ENCODE measurements at places on chromosomes 1 and 21.

DNA sequence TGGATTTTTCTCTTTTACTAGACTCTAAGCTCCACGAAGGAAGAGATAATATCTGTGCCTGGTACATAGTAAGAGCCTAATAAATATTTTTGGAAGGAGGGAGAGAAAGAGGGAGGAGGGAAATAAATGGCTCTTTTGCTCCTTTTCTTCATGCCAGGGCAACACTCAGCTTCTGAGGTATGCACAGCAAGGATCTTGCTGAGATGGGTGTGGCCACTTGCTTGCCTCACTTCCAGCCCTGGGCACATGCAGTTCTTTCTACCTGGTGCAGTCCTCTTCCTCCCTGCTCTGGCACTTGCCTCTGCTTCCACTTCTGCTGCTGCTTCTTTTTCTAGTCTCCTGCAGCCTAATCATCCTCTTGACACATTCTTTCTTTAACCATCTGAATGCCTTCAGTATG lies 148.1 kb downstream of the FGGY start:
- DNase-seq, result no peak

DNA sequence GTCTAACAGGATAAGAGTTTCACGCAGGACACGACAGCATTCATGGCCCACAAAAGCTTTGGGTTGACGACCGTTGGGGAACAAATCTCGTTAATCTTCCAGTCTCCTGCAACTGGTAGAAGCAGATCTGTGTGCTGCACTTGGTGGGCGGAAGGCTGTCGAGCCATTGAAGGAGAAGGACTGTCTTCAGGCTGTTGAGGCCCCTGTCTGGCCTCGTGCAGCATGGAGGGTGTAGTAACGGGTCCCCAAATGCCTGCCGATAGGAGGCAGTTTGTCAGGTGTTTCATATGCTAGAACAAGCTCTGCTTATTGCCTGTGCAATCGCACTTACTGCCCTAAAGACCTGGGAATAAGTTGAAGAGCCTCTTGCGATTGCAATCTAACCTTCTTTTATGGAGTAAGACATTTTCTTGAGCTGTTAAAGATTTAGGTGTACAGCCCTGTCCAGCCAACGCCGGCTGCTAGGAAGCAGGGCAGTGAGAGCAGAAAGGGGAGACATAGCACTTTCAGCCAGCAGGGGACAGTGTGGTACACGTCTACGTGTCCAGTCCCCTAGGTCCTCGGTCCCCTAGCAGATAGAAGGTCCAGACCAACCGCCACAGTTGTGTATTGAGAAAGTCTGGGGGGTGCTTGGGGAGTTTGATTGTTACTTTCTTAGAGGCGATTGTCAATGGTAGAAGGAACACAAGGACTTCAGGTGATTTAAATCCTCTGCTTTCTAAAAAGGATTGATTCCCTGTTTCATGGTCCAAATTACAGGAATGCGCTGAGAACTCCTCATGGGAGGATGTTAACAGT lies 102.3 kb upstream of the TMPRSS2 start:
- DNase-seq, result peak; percentile 25

- DNase-seq, result no peak
Observed at GRCh38 chr1:1883092-1883873, 7.6 kb downstream of the GNB1 start.

DNA sequence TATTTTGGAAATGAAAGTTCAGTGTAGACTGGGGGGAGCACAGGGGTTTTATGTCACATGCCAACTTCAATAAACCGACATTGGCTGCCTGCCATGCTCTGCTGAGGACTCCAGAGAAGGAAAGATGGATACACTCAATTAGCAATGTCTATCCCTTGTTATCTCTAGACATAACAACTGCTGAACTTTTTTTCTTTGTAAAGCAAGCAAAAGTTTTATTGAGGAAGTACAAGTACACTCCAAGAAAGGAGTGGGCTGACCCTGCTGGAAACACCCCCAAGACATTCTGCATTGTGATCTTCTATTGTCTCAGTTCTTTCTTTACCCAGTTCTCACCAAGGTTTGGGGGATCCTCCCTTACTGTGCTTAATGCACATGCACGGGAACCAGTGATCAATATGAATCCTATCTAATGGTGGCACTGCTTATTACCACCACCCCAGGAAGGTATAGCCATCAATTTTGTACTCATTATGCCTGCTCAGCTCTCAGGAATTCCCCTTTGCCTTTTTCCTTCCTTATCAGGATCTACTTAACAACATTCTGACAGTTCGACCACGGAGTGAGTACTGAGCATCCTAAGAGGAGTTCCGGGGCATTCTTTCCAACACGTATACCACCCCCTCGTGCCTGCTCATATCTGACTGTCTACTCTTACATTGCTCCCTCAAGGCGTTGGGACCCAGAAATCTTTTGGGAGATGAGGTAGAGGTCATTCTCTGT lies 28.7 kb downstream of the SYNJ1 start:
- DNase-seq, result no peak

DNA sequence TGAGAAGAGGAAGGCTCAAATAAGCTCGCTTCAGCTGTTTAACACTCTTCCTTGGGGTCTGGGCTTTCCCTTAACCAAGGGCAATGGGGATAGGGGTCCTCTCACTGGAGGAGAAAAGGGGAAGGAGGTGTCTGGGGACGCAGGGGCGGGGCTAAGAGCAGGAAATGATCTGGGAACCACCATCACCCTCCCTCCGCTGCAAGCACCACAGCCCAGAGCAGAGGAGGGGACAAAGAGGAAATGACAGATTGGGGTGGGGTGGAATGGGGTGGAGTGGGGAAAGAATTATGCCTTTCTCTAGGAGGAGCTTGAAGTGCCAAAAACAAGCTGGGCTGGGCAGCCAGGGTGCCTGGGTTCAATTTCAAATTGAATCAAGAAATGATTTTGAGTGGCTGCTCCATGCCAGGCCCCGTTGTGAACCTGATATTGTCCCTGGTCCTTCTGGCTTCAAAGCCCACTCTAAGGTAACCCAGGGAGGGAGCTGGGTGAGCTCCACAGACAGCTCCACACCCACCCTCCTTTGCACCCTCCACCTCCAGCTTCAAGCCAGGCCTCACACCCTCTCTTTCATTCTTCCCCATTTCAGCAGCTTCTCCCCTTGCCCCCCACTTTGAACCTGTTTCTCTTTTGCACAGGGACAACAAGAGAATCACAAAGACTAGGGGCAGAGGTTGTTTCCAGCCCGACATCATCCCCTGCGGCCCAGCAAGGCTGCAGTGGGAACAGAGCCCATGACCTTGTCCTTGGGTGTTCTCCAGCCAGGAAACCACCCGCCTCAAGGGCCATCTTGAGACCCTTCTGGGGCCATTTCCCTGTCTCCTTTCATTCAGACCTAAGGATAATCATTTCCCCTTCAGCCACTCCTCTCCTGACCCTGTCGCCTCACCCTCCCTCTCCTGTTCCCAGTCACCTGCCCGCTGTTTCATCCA lies 1.1 kb downstream of the ARHGAP30 start:
- peak; percentile 71 for DNase-seq

DNA sequence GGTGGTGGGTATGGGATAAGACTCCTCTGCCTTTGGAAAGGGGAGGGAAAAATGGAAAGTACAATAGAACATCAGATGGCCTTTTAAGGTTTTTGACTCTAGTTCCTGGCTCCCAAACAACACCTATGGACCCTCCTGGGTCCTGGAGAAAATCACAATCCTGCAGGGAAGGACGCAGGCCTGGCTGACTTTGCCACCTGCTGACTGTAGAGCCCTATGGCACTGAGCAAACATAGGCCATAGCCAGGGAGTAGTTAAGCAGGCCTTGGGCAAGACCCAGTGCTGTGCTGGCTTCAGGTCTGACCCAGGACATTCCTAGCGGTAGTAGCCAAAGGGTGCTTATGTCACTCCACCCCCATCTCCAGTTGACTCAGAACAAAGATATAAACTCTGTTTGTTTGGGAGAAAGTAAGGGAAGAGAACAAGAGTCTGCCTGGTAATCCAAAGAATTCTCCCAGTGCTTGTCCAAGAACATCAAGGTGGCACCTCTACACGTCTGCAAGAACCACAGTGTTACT lies 149.0 kb downstream of the SLC44A5 start:
- no peak for DNase-seq

DNA sequence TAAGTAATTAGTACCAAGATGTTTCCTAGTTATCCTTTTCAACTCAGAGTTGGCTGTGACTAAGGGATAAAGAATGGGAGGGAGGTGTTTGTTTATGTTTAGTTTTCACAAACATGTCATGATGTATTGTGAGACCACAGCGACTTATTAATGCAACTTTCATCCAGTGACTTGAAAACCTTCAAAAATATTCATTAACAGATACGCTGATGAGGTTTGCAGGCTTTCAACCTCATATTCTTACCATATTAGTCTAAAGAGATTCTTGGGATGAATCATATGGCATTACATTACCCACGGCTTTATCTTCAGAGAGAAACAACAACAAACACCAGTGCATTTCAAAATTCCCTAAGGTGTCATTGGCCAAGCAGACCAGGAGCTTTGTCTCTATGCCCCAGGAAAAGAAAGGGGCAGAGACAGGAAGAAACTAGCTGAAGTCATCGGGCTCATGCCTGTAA lies 36.4 kb downstream of the PALMD start:
- DNase-seq, result no peak

DNA sequence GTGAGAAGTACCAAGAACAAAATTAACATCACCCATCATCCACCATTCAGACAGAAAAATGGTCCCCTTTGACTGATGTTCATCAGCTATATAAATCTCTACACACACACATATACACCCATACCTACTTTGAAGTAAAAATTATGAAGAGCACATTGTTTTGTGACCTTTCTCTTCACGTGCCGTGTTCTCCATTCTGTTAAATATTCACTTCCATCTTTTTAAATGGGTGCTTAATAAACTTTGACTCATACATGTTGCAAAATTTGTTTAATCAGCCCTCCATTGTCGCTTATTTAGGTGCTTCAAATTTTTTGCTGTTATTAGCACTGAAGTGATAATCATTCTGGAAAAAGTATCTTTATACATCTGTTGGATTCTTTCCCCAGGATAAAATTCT lies 80.1 kb downstream of the CLIC6 start:
- DNase-seq, result no peak

- no peak for DNase-seq
Observed at GRCh38 chr1:21449906-21450305, 10.0 kb downstream of the NBPF3 start.

DNA sequence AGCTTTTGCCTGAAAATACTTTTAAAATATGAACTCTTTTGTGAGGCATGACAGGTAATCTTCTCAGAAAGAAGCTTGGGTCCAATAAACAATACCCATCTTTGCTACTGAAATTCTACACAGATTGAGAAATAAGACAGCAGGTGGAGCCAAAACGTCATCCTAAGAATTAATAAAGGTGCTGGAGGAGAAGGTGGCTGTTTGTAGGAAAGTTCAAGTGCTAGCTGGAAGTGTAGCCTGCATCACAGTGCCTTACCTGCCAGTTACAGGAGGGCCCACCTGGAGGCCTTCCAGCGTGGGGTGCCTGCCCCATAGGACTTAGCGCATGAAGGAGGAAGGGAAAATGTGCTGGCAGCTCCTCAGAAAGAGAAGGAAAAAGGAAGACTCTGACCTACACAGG lies 93.7 kb downstream of the TTC3 start:
- DNase-seq, result no peak

DNA sequence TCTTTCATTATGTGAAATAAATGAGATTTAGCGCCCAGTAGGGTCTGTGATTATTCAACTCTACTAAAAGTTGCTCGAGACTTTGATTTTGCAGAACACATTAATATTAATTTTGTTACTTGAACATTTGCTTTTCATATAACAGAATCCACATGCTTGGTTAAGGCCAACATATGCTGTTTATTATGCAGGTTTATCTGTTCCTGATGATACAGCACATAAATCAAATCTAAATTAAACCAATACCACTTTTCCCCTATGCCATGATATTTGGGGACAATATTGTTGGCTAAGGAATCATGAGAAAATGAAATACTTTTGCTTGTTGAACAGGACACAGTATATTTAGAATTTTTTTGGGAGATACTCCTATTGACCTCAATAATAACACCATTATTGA lies 291.1 kb downstream of the USP25 start:
- no peak for DNase-seq

DNA sequence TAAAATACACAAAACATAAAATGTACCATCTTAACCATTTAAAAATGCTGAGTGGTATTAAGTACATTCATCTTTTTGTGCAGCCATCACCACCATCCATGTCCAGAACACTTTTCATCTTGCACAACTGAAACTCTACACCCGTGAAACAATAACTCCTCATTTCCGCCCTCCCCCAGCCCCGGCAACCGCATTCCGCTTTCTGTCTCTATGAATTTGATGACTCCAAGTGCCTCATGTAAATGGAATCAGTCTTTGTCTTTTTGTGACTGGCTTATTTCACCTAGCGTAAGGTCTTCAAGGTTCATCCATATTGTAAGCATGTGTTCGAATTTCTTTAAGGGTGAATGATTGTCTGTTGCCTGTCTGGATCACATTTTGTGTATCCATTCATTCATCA lies 37.2 kb downstream of the SCCPDH start:
- DNase-seq, result no peak

DNA sequence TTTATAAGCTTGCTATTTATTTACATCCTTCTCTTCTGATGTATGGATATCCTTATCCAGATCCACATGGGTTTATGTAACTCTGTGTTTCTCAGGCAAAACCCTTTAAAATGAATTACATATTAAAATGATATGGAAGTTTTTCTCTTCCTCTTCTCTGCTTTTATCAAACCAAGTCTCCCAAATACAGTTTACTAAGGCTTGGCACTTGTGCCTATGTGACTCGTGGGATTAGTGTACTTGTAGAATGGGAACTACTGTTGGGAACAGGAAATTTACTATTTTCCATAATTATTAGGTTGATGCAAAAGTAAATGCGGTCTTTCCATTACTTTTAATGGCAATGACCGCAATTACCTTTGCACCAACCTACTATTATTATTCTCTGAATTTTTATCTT lies 14.8 kb downstream of the SIM2 start:
- no peak for DNase-seq

DNA sequence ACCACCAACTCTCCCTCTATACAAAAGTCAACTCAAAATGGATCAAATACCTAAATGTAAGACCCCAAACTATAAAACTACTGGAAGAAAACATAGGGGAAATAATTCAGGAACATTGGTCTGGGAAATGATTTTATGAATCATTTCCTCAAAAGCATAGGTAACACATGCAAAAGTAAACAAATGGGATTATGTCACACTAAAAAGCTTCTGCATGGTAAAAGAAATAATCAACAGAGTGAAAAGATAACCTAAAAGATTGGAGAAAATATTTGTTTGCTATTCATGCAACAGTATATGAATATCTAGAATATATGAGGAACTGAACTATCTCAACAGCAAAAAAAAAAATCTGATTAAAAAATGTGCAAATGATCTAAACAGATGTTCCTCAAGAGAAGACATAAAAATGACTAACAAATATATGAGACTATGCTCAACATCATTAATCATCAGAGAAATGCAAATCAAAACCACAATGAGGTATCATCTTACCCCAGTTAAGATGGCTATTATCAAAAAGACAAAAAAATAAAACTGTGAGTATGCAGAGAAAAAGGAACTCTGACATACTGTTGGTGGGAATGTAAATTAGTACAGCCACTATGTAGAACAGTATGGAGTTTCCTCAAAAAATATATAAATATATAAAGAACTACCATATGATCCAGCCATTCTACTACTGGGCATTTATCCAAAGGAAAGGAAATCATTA lies 47.8 kb downstream of the VCAM1 start:
- no peak for DNase-seq

- no peak for DNase-seq
Observed at GRCh38 chr1:109904105-109904817, 6.4 kb upstream of the CSF1 start.

All from stimulated activated CD4-positive, alpha-beta T cell treated with anti-CD3 and anti-CD28 coated beads, Interleukin-12 subunit alpha, Interleukin-12 subunit beta, amount 100 ng/mL, for 48 hours (primary cell).